WTC11 (cell line): ENCODE measurements at places on chromosomes 2 and 18.

DNA sequence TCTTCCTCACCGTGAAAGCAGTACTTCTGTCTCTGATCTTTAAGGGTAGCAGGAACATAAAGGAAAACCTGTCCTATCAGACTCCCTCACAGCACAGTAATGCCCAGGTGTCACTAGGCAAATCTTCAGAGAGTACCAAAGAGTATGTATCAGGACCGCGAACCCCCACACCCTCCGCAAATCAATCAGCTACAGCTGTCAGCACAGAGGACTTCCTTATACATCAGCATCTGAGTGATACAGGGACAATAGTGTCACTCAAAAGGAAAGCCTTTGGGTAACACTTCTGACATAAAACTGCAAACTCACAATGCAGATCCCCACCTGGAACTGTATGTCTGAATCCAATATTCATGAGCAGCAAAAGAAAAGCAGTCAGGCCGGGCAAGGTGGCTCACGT, 2.6 kb downstream of the AFG3L2 start:
- DNase-seq, result no peak

DNA sequence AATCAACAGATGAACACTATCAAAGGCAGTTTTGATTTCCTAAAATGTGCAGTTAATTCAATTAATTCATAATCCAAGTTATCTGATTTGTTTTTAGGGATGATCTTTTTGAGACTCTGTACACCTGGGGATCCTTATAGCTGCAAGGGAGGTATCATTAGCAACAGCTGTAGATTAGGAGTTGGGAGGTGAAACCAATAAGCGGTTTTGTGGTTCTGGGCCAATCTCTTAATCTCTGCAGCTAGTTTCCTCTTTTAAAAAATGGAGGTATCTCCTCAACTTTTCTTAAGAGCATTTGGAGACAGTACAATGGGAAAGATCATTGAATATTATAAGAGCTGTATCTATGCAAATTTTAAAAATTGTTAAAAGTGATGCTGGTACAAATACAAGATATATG, 126.0 kb downstream of the MC4R start:
- DNase-seq, result no peak

- no peak for DNase-seq
These were observed 175.4 kb downstream of the LCLAT1 start for GRCh38 chr2:30622452-30622851.

- no peak for DNase-seq
These were observed 159.0 kb downstream of the DCC start for GRCh38 chr18:52499016-52499415.

GRCh38 chr2:55408918-55409868, 10.5 kb downstream of the CCDC88A start:
- DNase-seq, result no peak

- no peak for DNase-seq
These were observed 3.4 kb downstream of the TET3 start for GRCh38 chr2:73987948-73988700.

GRCh38 chr2:100957996-100958653, 44.0 kb upstream of the RPL31 start:
- DNase-seq, result no peak

DNA sequence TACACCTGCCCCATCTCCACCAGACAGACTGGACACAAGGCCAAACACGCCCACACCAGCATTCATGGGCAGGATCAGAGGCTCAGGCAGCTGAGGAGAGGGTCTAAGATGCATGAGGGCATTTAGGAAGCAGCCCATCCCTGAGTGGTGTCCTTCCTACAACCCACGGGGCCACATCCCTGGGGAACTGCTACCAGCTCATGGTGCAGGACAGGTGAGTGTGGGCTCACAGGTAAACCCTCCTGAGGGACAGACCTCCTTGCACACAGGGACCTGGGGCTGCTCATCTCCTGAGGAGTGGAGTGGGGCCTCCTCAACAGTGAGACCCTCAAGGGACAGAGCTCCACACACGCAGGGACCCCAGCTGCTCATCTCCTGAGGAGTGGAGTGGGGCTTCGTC, 14.6 kb downstream of the PARD6G start:
- no peak for DNase-seq

GRCh38 chr2:85582492-85582891, 1.7 kb upstream of the VAMP5 start:
- no peak for DNase-seq

DNA sequence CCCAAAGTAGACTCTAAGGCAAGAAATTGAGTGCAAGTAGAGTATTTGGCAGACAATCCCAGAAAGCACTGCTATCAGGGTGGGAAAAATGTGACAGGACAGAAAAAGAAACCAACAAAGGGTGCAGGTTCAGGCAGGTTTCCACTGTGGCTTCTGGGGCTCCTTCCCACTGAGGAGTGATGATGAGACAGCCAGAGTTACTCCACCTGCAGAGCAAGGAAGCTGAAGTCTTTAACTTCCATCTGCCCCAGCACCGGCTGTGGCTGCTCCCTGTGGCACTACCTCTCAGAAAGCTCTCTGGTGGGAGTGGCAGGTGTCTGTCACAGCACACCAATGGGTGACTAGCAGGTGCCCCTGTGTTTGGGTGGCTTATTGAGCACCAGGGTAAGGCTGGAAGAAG, 37.6 kb upstream of the ACKR3 start:
- DNase-seq, result no peak

DNA sequence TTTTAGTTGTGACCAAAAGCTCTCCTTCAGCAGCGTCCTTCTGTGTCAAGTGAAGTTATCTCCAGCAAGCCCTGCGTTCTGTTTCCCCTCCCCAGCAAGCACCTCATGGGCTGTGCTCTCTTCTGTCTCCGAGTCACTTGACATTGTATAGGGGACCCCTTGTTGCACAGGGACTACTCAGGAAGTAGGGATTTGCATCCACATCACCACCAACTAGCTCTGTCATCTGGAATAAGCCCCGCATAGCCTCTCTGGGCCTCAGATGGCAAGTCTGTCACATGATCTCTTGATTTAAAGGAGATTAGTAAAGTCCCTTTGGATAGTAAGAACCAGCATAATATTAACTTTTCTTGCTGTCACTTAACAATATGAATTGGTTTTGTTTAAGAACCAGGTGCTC, 32.0 kb upstream of the STPG4 start:
- no peak for DNase-seq

GRCh38 chr2:46072101-46072820, 224.9 kb upstream of the EPAS1 start:
- no peak for DNase-seq

- DNase-seq, result no peak
These were observed 30.2 kb downstream of the GREB1 start for GRCh38 chr2:11563784-11564666.

DNA sequence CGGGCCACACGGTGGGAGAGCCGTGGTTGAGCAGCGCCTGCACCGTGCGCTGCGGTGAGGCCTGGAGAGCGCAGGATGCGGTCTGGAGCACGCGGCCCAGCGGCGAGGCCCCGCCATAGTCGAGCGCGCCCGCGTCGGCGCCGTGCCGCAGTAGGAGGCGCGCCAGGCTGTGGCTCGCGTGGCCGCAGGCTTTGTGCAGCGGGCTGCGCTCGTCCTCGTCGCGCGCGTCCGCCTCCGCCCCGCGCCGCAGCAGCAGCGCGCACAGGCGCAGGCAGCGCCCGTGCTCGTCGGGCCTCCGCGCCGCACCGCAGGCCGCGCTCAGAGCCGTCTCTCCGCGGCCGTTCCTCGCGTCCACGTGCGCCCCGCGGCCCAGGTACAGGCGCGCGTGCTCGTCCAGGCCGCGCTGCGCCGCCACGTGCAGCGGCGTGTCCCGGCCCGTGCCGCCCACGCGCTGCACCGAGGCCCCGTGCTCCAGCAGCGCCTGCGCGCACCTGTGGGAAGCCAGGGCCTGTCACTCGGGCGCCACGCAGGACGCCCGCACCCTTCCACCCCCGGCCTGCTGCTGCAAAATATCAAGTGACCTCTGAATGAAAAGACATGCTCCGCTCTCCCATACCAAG, 46.3 kb upstream of the GBX2 start:
- DNase-seq, result no peak

- no peak for DNase-seq
These were observed 61.9 kb downstream of the ASAP2 start for GRCh38 chr2:9268301-9269080.

DNA sequence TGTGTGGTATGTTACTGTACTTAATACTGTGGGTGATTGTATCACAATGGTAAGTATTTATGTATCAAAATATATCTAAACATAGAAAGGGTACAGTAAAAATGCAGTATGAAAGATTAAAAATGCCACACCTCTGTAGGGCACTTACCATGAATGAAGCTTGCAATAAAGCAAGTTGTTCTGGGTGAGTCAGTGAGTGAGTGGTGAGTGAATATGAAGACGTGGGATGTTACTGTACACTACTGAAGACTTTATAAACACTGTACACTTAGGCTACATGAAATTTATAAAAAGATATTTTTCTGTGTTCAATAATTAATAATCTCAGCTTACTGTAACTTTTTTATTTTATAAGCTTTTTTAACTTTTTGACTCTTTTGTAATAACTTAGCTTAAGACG, 1162.4 kb upstream of the NRXN1 start:
- no peak for DNase-seq

- no peak for DNase-seq
These were observed 629.3 kb downstream of the NRXN1 start for GRCh38 chr2:50402654-50402960.

DNA sequence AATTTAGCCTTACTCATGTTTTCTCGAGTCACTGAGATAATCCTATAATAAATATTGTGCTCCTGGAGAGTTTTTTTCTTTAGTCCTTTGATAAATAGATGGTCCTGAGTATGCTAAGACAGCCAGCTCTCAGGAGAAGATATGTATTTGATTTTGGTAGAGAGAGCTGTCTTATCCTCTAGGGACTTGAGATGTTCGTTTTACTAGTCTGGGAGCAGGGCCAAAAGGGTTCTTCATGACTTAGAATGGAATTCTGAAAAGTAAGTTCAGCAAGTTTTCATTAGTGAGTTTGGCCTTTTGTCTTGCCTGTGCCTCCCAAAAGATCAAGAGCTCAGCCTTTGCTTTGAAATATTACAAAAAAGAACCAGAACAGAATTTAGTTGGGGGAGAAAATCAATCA, 246.7 kb downstream of the BABAM2 start:
- DNase-seq, result no peak

GRCh38 chr2:110714452-110715224, 17.7 kb upstream of the ACOXL start:
- no peak for DNase-seq

- no peak for DNase-seq
These were observed 401.6 kb downstream of the GPD2 start for GRCh38 chr2:156837635-156838370.

GRCh38 chr18:9861157-9861556, 24.6 kb upstream of the TXNDC2 start:
- no peak for DNase-seq

DNA sequence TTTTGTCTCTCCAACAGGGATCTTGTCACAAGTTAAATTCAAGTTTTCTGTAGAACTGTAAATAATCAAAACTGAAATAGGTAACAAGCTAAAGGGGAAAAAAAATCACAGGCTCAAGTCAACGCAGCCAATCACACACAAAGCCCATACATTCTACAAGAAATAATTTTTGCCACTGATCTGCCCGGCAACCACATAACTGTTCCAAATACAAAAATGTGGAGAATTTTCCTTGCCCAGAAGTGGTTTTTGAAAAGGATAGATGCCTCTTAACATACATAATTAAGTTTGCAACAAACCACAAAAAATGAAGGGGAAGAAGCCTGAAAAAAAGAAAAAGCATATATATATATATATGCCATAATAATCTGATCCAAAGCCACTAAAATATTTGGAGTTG, 60.3 kb downstream of the FARSB start:
- DNase-seq, result no peak

GRCh38 chr2:68548396-68548795, 81.0 kb downstream of the APLF start:
- DNase-seq, result no peak

- no peak for DNase-seq
These were observed 60.1 kb upstream of the TNFRSF11A start for GRCh38 chr18:62264984-62265383.

- DNase-seq, result no peak
These were observed 187.1 kb upstream of the HAAO start for GRCh38 chr2:42979416-42979869.

DNA sequence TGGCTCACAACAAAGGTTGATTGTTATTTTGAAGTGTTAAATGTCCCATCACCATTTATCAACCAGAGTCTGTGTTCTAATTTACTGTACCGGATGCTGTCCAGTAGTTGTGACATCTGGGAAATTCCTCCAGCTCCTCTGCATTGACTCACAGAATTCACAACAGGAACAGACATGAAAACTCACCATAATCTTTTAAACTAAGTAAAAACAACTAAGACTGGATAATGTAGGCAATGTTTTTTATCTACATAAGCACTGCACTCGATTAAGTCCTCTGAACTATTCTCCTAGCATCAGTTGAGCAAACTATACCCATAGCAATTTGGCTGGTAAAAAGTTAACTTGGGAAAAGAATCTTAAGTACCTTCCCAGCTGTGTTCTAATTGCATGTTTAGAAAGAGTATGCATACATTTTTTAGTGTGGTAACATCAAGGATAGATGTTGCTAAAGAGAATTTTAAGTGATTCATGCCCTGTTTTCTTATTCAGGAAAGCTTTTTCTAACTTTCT, 42.9 kb upstream of the MYO1B start:
- DNase-seq, result no peak

GRCh38 chr2:50952596-50952995, 79.3 kb downstream of the NRXN1 start:
- no peak for DNase-seq

- no peak for DNase-seq
These were observed 44.6 kb upstream of the ROCK2 start for GRCh38 chr2:11389052-11389420.

GRCh38 chr2:223601018-223601417, 1.1 kb downstream of the SCG2 start:
- no peak for DNase-seq

DNA sequence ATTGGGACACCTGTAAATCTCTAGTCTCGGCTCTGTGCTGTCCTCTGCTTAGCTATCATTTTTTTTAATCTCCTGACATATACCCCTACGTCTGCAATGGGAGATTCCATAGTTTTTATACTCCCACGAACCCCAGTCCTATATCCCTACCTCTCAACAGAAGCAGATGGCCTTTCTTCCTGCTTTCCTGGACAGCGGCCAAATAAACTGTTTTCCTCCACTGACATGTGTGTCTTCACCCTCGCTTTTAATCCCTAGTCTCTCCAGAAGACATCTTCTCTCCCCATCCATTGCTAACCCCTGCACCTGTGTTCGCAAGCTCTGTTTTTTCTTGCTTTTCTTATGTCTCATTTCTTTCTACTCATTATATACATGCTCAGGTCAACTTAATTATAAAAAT, 395.4 kb downstream of the EPHA4 start:
- no peak for DNase-seq

DNA sequence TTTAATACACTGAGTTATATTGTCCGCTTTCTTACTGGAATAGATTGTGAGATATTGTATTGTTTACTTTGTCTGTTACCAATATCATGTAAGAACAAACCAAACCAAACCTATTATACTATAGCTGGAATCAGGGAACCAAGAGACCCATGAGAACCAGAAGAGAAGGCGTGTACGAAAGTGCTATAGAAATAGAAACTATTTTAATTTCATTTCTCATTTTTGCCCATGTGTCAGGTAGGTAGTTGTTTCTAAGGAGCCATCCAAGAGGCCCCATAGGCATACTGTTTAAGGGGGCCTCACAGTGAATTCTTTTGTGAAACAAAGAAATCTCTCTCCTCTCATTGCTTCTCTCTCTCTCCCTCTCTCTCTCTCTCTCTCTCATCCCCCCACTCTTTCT, 363.6 kb downstream of the RNF144A start:
- DNase-seq, result no peak
